ENCODE measurements at places on chromosomes 13 and 19. TPM values are rescaled to one million over a fixed set of nuclear protein-coding genes. Genes with fewer than 3 reads are reported as not detected.

- no peak for DNase-seq
These were observed 572.4 kb downstream of the UQCRFS1 start for GRCh38 chr19:28640506-28640905.

The FAM216B gene
- total RNA-seq: 5.6 TPM

DNA sequence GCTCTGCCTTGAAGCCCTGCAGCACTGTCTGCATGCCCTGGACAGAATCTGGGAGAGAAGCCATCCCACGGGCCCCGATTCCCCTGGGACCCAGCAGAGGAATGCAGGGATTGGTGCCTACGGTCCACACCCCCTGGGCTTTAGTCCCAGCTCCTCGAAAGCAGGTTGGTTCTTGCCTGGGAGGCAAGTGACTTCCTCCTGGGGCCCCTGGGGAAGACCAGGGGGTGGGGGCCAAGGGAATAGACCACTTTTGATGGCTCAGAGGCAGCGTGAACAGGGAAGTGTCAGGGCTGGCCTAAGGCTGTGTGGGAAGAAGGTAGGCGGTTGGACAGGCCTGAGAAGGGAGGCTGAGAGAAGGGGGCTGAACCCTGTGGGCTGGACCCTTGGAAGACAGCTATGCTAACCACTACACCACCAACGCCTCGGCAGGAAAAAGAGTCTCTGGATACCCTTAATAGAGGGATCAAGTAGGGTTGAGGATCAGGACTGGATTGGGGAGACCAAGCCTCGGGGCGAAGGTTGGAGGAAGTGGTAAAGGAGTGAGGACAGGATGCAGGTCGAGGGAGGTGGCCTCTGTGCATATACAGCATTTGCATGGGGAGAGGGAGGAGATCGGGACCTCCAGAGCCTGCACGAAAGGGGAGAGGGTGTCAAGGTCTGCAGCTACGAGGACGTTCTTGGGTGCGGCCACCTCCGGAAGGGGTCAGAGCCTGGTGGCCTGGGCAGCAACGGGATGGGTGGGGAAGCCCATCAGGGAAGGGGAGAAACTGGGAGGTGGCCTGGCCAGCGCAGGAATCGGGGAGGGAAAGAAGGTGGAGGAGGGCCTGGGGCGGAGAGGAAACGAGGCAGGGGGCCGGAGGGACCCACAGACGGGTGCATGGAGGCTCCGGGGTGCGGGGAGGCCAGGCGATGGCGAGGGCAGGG, 709 bp downstream of the DPP9 start:
- no peak for DNase-seq

The TRAPPC6A gene
- total RNA-seq: 22.7 TPM

The FGF9 gene
- total RNA-seq: 15.3 TPM

The KIR3DL1 gene
- not detected for total RNA-seq

The MEX3D gene
- 43.6 TPM for total RNA-seq

DNA sequence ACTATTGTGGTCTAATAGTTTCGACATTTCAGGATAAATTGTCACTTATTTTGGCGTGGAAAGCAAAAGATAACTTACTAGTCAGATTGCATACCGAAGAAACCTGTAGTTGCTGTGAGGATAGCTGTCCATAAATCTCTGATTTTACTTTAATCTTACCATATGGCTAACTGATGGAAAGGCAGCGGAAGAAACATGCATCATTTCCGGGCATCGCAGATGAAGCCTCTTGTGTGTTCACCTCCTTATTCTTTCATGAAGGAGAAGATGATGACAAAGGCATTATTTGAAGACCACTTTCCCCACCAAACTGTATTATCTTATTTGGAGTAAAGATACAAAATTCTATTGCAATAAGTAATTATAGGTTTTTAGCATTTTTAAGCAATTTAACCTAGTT, 763.6 kb upstream of the SLITRK6 start:
- no peak for DNase-seq

The POU4F1 gene
- total RNA-seq: 1.6 TPM

The ZNF320 gene
- 21.2 TPM for total RNA-seq

- peak; percentile 87 for DNase-seq
These were observed at the start of gene PVR for GRCh38 chr19:44643605-44644401. PVR (plus strand) TSS chr19:44643910; CDS start chr19:44644097, 187 bp downstream.

DNA sequence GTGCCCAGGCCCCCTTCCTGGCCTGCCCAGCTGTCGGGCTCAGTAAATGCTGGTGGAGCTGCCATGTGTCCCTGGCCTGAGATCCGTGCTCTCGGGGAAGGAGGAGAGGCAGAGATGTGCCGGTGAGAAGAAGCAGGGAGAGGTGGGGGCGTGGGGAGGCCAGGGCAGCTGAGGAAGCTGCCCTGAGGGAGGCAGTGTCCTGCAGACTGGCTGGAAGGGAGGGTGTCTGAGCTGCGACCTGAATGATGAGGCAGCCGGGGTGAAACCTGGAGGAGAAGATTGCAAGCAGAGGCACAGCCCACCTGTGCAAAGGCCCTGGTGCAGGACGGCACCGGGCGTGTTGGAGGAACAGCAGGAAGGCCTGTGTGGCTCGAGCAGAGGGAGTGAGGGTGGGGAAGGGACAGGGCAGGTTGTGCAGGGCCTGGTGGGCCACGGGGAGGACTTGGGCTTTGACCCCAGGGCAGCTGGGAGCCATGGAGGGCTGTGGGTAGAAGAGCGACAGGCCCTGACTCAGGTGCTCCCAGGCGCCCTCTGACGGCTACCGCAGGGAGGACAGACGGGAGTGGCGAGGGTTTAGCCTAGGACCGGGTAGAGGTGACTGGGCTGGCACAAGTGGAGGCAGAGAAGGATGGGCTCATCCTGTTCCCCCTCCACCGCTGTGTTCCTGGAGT, 14.0 kb upstream of the CELF5 start:
- DNase-seq: no peak

The TBXA2R gene
- total RNA-seq: 0.79 TPM

- no peak for DNase-seq
These were observed 120.1 kb upstream of the CSNK1A1L start for GRCh38 chr13:37225414-37226070.

The CGB8 gene
- 0.72 TPM for total RNA-seq

GRCh38 chr13:112325920-112326645, 50.1 kb upstream of the SPACA7 start:
- no peak for DNase-seq

DNA sequence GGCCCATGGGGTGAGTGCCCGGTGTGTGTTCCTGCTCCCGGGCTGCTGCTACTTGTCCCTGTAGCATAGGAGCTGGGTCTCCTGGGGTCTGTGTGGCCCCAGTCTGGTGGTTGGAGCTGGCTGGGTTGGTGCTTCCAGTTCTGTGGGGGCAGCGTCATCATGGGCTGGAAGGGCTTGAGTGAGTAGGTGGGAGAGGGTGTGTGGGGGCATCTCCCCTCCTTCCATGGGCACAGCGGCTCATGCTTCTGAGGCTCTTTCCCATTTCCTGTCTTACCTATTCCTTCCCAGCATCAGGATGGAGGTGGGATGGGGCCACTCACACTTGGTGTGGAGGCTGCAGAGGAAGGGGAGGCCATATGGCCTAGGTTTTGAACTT, 8.0 kb upstream of the EPN1 start:
- DNase-seq: no peak

DNA sequence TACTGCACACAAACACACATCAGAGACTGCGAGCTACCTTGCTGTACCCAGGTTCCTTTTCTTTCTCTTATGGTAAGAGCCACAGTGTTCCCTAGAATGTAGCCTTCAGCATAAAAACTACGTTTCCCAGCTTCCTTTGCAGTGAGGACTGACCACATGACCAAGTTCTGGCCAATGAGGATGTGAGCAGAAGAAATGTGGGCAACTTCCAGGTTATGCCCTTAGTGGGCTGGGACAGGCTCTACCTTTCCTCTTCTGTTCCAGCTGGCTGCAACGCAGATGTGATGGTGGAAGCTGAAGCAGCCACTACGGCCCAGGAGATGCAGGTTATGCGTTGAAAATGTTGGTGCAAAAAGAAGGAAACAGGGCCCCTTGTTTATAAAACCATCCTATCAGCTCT, 27.5 kb downstream of the VRK3 start:
- DNase-seq: peak; percentile 44

- DNase-seq: no peak
These were observed 22.8 kb upstream of the ITM2B start for GRCh38 chr13:48210178-48210577.

GRCh38 chr13:40514802-40515201, 151.6 kb downstream of the FOXO1 start:
- DNase-seq: no peak

The ANGPTL8 gene
- not detected for total RNA-seq

The PODNL1 gene
- 0.30 TPM for total RNA-seq

- DNase-seq: no peak
These were observed 541.0 kb downstream of the RFC3 start for GRCh38 chr13:34358811-34359513.

GRCh38 chr13:93227878-93228642, 1.5 kb downstream of the GPC6 start:
- peak; percentile 86 for DNase-seq

The SIGLEC5 gene
- 1.6 TPM for total RNA-seq

The NANOS3 gene
- total RNA-seq: 11.2 TPM

GRCh38 chr19:56637976-56638555, 4.9 kb upstream of the SMIM17 start:
- DNase-seq: peak; percentile 82

GRCh38 chr13:40549500-40550094, 116.8 kb downstream of the FOXO1 start:
- DNase-seq: no peak

GRCh38 chr19:7250951-7251350, 43.3 kb downstream of the INSR start:
- no peak for DNase-seq

The ATG4D gene
- total RNA-seq: 20.5 TPM

The RXFP2 gene
- total RNA-seq: not detected

- no peak for DNase-seq
These were observed 158.8 kb downstream of the NHLRC3 start for GRCh38 chr13:39196965-39197646.

DNA sequence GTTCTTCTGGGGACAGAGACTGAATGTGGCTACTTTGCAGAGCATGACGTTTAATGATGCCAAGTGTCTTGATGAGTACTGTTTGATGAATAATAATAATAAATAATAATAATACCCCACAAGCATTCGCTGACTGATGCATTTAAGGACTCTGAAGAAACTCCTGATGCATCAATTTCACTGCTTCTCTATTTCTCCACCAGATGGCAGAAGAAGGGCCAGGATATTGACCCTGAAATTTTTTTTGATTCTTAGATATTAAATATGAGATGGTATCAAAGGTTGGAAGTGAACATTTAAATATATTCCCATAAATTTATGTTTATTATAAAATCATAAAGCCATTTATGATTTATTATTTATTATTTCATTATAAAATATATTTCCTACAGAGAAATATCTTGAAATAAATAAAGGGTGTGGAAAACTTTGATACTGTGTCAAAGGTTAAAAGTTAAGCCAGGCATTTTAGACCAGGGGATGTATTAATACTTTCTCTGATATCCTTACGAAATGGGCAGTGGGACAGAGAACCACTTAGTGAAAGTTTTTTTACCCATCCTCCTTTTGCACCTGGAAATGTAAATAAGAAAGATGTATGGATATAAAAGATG, 170.9 kb downstream of the LACC1 start:
- no peak for DNase-seq

DNA sequence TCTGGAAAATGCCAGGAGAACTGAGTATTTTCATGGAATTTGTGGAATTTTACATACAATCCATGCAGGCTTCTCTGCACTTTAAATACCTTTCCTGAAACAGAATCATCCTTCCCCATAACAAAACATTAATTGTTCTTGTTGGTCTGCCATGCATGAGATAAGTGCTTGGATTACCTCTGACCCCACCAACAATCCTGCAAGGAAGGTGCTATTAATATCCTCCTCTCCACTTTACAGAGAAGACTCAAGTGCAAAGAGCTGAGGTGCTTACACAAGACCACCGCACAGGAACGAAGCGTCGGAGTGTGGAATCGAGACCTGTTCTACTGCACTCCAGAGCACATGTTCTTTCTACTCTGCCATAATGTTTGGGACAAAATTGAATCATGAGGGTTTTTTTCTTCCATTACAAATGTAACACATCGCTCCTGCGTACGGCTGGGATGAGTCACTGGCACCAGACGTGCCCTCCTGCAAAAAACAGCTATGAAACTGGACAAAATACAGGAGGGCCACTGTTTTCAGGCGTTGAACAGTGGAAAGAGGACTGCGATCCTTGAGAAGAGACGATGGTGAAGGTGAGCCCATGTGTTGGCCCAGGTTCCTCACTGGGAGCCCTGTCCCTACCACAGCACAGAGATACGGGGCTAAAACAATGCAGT, 12.9 kb upstream of the LRRC4B start:
- DNase-seq: no peak

- DNase-seq: no peak
These were observed at the start of gene KLC3 for GRCh38 chr19:45340232-45340898. KLC3 (plus strand) TSS chr19:45340750; CDS start chr19:45345542, 4,792 bp downstream.

The KDELR1 gene
- 44.6 TPM for total RNA-seq

GRCh38 chr13:42696191-42696590, 85.2 kb upstream of the FAM216B start:
- DNase-seq: no peak

The DHDH gene
- 1.4 TPM for total RNA-seq

- DNase-seq: no peak
These were observed 91.4 kb downstream of the RBM26 start for GRCh38 chr13:79314652-79315051.

DNA sequence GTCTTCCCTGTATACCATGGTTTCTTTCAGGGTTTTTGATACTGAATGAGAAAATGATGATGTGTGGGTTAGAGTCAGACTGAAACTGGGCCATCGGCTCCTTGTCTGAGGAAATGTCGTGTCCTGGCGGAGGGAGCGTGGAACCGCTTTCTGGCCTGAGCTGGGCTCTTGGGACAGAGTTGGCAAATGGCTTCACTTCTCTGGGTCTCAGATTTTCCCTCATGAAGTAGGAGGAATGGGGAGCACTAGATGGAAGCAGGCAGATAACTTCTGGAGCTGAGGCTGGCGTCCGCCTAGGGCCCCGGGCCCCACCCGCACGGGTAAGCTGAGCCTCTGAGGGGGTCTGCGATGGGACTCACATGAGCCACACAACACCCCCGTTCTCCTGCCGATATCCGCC, 133.3 kb upstream of the WASF3 start:
- DNase-seq: no peak

DNA sequence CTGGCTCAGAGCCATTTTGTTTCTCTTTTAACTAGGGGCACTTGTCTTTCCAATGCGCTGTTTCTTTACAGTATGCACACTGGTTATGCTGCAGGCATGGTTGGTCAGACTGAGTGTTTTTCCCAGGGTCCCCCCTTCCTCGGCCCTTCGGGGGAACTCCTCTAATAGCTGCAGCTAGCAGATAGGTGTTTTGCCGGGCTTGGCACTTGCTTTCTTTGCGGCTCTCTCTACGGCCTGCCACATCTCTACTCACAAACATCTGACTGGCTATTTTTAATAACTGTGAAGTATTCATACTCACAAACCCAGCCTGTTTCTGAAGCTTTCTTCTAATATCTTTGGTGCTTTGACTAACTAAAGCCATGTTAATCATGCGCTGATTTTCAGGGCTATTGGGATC, 89.4 kb downstream of the SLC25A15 start:
- DNase-seq: no peak

GRCh38 chr13:54368387-54368786, 1339.8 kb downstream of the OLFM4 start:
- no peak for DNase-seq

The GNG7 gene
- 6.2 TPM for total RNA-seq
